ENCODE measurements at places on chromosomes 7 and 10. TPM values are rescaled to one million over a fixed set of nuclear protein-coding genes. Genes with fewer than 3 reads are reported as not detected.
A peak's percentile ranks its signal among the peaks of the same experiment; 100 is the strongest.

UCMA gene
- 0.43 TPM for total RNA-seq

GRCh38 chr10:73998929-73999691, 1.2 kb downstream of the VCL start:
- H3K36me3 ChIP-seq, result no peaks in the 10 kb centered on the region
- H3K4me1 ChIP-seq, result no peaks in the 10 kb centered on the region
- peak overlapping the region; percentile 93 for H3K27ac ChIP-seq
- peak; percentile 70 for DNase-seq

DNA sequence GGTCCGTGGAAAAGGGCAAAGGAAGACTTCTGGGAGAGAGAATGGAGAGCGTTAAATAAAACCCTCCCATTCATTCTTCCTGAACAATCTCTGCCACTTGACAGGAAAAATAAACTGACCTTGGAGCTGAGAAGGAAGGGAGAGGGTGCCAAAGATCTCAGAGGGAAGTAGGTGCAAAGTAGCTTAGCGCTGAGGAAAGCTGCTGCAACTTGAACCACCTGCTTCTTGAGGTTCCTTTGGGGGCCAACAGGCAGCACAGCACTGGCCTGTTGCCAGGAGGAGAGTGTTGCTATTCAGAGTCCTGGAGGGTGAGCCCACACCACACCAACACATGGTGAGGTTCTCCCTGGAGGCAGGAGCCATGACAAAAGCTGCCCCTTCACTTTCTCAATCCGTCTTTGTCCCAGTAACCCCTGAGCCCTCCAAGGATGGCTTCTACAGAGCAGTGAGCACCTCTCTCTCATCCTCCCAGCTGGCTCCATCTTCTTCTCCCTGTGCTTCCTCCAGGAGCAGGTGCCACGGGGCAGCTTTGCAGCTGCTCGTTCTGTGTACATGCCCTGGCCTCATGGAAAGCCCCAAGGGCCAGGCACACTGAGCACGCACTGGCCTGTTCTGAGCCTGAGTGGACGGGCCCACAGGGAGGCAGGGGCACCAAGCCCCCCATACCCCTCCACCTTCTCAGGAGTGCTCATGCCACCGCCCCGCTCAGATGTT, 101.3 kb downstream of the STRA8 start:
- H3K4me1 ChIP-seq, result no peaks in the 10 kb centered on the region
- H3K27me3 ChIP-seq, result no peaks in the 10 kb centered on the region
- H3K27ac ChIP-seq, result no peak overlapping the region
- no peak for DNase-seq
- H3K4me3 ChIP-seq, result no peak overlapping the region

TMEM184A gene
- total RNA-seq, result 18.7 TPM

DNA sequence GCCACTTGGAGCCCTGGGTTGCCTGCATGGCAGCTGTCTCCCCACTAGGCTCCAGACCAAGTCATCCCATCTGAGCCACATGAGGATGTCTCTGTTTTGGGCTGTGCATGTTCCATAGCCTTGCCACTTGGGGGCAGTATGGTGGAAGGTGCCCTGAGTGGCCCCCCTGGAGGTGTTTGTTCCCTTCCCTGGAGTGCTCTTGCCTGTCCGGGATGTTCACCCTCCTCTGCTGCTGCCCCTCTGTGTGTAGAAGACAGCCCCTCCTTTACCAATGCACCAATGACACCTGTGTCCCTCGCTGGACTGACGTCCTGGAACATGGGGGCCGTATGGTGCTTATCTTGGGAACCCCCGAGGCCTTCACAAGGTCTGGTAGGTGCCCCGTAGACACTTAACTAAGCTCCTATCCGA, 100.2 kb downstream of the ACTR3B start:
- no peak overlapping the region for H3K4me3 ChIP-seq
- H3K27ac ChIP-seq, result no peak overlapping the region
- H3K27me3 ChIP-seq, result no peaks in the 10 kb centered on the region
- no peaks in the 10 kb centered on the region for H3K4me1 ChIP-seq
- no peaks in the 10 kb centered on the region for H3K36me3 ChIP-seq

GRCh38 chr7:80147543-80148391, 13.1 kb downstream of the GNAI1 start:
- H3K4me1 ChIP-seq, result peaks cover 4% of the 10 kb centered on the region
- no peaks in the 10 kb centered on the region for H3K27me3 ChIP-seq
- no peak overlapping the region for H3K4me3 ChIP-seq
- H3K36me3 ChIP-seq, result no peaks in the 10 kb centered on the region

- no peak overlapping the region for H3K27ac ChIP-seq
- DNase-seq, result no peak
- H3K27me3 ChIP-seq, result no peaks in the 10 kb centered on the region
- no peak overlapping the region for H3K4me3 ChIP-seq
- no peaks in the 10 kb centered on the region for H3K4me1 ChIP-seq
- H3K36me3 ChIP-seq, result no peaks in the 10 kb centered on the region
Observed at GRCh38 chr7:51611937-51612336, 295.3 kb upstream of the COBL start.

LRRC18 gene
- 7.8 TPM for total RNA-seq

CDNF gene
- total RNA-seq, result 10.0 TPM

DNA sequence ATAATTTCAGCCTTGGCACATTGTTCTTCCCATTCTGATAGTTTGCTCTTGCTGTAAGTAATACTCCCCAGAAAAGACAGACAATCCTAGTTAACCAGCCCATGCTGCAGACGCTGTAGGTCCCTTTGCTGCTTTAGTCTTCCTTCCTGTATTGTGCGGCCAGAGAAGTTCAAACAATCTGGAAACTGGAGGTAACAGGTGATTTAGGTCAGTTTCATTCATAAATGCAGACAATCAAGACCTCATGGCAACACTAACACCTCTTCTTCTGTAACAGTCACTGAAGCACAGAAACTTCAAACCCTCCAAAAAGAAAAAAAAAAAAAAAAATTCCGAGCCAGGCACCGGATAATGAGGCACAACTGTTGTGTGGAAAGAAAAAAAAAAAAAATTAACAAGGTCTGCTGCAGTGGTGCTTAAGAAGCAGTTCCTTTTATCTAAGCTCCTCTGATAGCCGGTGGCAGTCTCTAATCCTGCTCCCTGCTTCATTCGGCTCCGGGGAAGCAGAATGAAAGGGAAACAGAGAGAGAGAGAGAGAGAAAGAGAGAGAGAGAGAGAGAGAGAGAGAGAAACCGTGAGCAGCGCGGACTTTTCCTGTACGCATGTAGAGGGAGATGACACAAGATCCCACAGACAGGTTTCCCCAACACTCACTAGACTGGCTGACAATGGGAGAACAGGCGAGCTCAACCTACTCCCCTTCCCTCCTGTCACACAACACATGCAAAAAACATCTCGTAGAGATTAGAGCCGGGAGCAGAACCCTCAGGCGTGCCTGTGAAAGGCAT, at the start of gene SEMA3A:
Gene SEMA3A (minus strand): TSS at position 306 of the 788 bp plus-strand sequence. CDS start 203 bp downstream, at position 103.
- DNase-seq, result peak; percentile 28
- H3K27ac ChIP-seq, result no peak within 1 kb of the TSS
- H3K36me3 ChIP-seq, result no peaks in the 10 kb centered on the region
- H3K27me3 ChIP-seq, result no peaks in the 10 kb centered on the region
- H3K4me1 ChIP-seq, result no peaks in the 10 kb centered on the region

- no peaks in the 10 kb centered on the region for H3K27me3 ChIP-seq
- H3K27ac ChIP-seq, result peak overlapping the region; percentile 92
- DNase-seq, result no peak
- no peaks in the 10 kb centered on the region for H3K36me3 ChIP-seq
Observed at GRCh38 chr10:63133821-63134557, 861 bp downstream of the NRBF2 start.

GRCh38 chr10:62007145-62007544, 105.6 kb downstream of the ARID5B start:
- H3K27me3 ChIP-seq, result no peaks in the 10 kb centered on the region
- DNase-seq, result no peak
- H3K4me3 ChIP-seq, result no peak overlapping the region
- H3K4me1 ChIP-seq, result no peaks in the 10 kb centered on the region

- DNase-seq, result no peak
- no peak overlapping the region for H3K4me3 ChIP-seq
- no peak overlapping the region for H3K27ac ChIP-seq
- H3K27me3 ChIP-seq, result no peaks in the 10 kb centered on the region
- H3K36me3 ChIP-seq, result no peaks in the 10 kb centered on the region
Observed at GRCh38 chr10:92901819-92902251, 53.5 kb downstream of the EXOC6 start.

- H3K4me3 ChIP-seq, result no peak overlapping the region
- H3K27me3 ChIP-seq, result no peaks in the 10 kb centered on the region
- no peaks in the 10 kb centered on the region for H3K36me3 ChIP-seq
- no peak overlapping the region for H3K27ac ChIP-seq
- no peaks in the 10 kb centered on the region for H3K4me1 ChIP-seq
- no peak for DNase-seq
Observed at GRCh38 chr7:132972745-132973144, 109.1 kb downstream of the CHCHD3 start.

DNA sequence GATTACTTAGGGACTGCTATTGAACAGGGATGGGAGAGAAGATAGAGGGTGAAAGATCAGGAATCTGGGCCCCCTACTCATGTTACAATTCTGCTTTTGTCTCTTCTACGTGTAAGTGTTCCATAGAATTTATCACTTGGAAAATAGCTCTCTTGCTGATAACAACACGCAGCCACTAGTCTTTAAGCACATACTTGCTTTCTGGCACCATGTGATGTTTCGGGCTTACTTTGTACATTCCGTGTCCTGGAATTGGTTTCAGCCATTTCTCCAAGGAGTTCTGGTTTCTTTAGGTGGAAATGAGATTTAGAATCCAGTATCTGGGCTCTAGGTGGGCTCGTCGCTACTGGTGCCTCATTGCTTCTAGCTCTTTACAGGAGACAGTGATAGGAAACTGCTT, 59.7 kb downstream of the TFAM start:
- no peaks in the 10 kb centered on the region for H3K27me3 ChIP-seq
- H3K4me1 ChIP-seq, result no peaks in the 10 kb centered on the region
- DNase-seq, result no peak
- no peak overlapping the region for H3K27ac ChIP-seq
- H3K36me3 ChIP-seq, result no peaks in the 10 kb centered on the region
- no peak overlapping the region for H3K4me3 ChIP-seq

ZNF716 gene
- 0.68 TPM for total RNA-seq

DNA sequence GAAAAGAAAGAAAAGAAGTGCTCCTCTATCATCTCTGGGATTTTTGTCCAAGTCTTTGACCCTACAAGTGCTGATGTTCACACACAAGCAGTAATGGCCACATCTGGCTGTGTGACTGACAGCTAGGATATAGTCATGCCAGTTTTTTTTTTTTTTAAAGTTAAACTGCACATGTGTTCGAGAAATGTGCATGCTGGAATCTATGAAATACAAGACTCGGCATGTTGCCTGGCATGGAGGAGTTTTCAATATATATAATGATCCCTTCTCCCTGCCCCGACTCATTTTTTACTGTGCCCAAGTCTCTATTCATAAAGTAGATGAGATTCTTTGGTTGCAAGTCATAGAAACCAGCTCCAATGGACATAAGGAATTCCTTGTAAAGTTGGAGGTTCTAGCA, 60.4 kb upstream of the FGFR2 start:
- DNase-seq, result no peak
- H3K36me3 ChIP-seq, result no peaks in the 10 kb centered on the region
- H3K4me1 ChIP-seq, result no peaks in the 10 kb centered on the region
- H3K27me3 ChIP-seq, result no peaks in the 10 kb centered on the region

PKD2L1 gene
- total RNA-seq, result 1.6 TPM

- H3K36me3 ChIP-seq, result no peaks in the 10 kb centered on the region
- no peak overlapping the region for H3K4me3 ChIP-seq
- DNase-seq, result no peak
- H3K27ac ChIP-seq, result no peak overlapping the region
- peaks cover 7% of the 10 kb centered on the region for H3K4me1 ChIP-seq
- no peaks in the 10 kb centered on the region for H3K27me3 ChIP-seq
Observed at GRCh38 chr10:123475466-123475865, 190.7 kb upstream of the GPR26 start.

H2BK1 gene
- total RNA-seq, result not detected

GRCh38 chr7:75614401-75614800, 122.3 kb downstream of the SPDYE5 start:
- no peak overlapping the region for H3K27ac ChIP-seq
- no peak overlapping the region for H3K4me3 ChIP-seq
- no peaks in the 10 kb centered on the region for H3K36me3 ChIP-seq
- no peak for DNase-seq
- no peaks in the 10 kb centered on the region for H3K27me3 ChIP-seq

DNA sequence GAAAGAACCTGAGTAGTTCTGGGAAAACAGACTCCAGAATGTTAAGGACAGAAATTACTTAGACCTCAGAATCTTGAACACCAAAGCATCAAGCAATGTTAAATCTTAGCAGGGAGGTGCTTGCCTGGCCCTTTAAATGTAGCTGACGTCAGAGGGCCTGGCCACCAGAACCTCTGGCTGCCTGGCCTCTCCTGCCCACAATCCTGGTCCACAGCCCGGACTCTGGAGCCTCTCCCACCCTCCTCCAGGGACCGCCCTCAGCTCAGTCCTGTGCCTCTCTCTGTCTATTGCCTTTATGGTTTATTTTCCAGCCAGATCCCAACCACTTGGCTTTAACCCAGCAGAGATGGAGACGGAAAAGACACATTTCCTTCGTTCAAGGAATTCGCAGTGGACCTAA, 42.2 kb upstream of the EGR2 start:
- H3K27ac ChIP-seq, result no peak overlapping the region
- no peaks in the 10 kb centered on the region for H3K27me3 ChIP-seq

GRCh38 chr10:122878799-122879338, 512 bp downstream of the FAM24B start:
- H3K4me1 ChIP-seq, result peaks cover 3% of the 10 kb centered on the region
- H3K36me3 ChIP-seq, result no peaks in the 10 kb centered on the region
- no peak for DNase-seq
- peak overlapping the region; percentile 48 for H3K27ac ChIP-seq
- H3K27me3 ChIP-seq, result no peaks in the 10 kb centered on the region

AOC1 gene
- 4.5 TPM for total RNA-seq

GRCh38 chr10:115026056-115026745, 67.0 kb upstream of the ATRNL1 start:
- H3K27me3 ChIP-seq, result no peaks in the 10 kb centered on the region
- DNase-seq, result no peak
- no peaks in the 10 kb centered on the region for H3K36me3 ChIP-seq
- H3K4me3 ChIP-seq, result no peak overlapping the region
- H3K27ac ChIP-seq, result no peak overlapping the region

GRCh38 chr7:52507546-52508255, 527.7 kb upstream of the POM121L12 start:
- no peaks in the 10 kb centered on the region for H3K36me3 ChIP-seq
- H3K4me3 ChIP-seq, result no peak overlapping the region
- H3K27me3 ChIP-seq, result no peaks in the 10 kb centered on the region
- H3K27ac ChIP-seq, result no peak overlapping the region
- DNase-seq, result no peak

DNA sequence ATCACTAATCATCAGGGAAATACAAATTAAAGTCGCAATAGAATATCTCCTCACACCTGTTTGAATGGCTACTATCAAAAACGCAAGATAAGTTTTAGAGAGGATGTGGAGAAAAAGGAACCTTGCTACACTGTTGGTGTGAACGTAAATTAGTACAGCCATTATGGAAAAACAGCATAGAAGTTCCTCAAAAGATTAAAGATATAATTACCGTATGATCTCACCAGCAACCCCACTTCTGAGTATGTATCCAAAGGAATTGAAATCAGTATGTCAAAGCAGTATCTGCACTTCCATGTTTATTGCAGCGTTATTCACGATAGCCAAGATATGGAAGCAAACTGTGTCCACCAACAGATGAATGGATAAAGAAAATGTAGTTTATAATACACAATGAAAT, 164.4 kb downstream of the ZNF365 start:
- H3K36me3 ChIP-seq, result no peaks in the 10 kb centered on the region
- no peaks in the 10 kb centered on the region for H3K27me3 ChIP-seq
- no peak overlapping the region for H3K27ac ChIP-seq
- no peak overlapping the region for H3K4me3 ChIP-seq
- DNase-seq, result no peak
- no peaks in the 10 kb centered on the region for H3K4me1 ChIP-seq

GRCh38 chr10:101400585-101400984, 46.6 kb downstream of the BTRC start:
- H3K4me1 ChIP-seq, result no peaks in the 10 kb centered on the region
- no peaks in the 10 kb centered on the region for H3K27me3 ChIP-seq
- no peak overlapping the region for H3K27ac ChIP-seq
- no peaks in the 10 kb centered on the region for H3K36me3 ChIP-seq
- no peak for DNase-seq

Measured in testis (tissue), 5 donors.